ENCODE measurements at places on chromosomes 1 and 21.
A peak's percentile ranks its signal among the peaks of the same experiment; 100 is the strongest.

DNA sequence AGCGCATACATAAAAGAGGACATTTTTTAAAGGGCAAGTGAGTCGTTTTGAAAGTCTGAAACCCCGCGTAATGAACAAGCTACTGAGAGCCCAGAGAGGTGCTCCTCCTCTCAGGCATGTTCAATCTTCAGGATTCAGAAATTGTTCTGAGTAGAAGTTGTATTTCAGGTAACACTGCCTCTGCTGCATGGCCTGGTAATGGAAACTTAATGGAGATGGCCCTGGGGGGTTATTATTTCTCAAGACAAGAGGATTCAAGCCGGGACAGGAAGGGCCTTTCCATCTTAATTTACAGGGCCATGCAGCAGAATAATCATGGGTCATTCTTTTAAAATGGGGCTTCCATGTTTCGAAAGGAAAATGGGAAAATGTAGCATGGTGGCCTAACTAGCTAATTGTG, 42.1 kb upstream of the MARK1 start:
- no peak for DNase-seq

- DNase-seq, result no peak
Measured at GRCh38 chr1:212225871-212226302, 59.3 kb upstream of the PPP2R5A start.

GRCh38 chr1:248923352-248924338, 17.6 kb downstream of the PGBD2 start:
- DNase-seq, result peak; percentile 11

- peak; percentile 61 for DNase-seq
Measured at GRCh38 chr1:31605908-31606427, 11.5 kb upstream of the HCRTR1 start.
